ENCODE measurements at places on chromosomes 1 and 21. TPM values are rescaled to one million over a fixed set of nuclear protein-coding genes. Genes with fewer than 3 reads are reported as not detected.

GRCh38 chr21:15408089-15408488 lies 321.7 kb upstream of the USP25 start:
- no peaks in the 10 kb centered on the region for H3K36me3 ChIP-seq
- no peak for DNase-seq
- no peaks in the 10 kb centered on the region for H3K27me3 ChIP-seq

Gene RAP1A
- 146 TPM for total RNA-seq

- DNase-seq: no peak
- H3K27me3 ChIP-seq: no peaks in the 10 kb centered on the region
- H3K36me3 ChIP-seq: no peaks in the 10 kb centered on the region
- H3K27ac ChIP-seq: no peak overlapping the region
Observed at GRCh38 chr1:8379513-8380186, 61.7 kb downstream of the SLC45A1 start.

GRCh38 chr1:37901191-37901892 lies 42.0 kb upstream of the MTF1 start:
- no peaks in the 10 kb centered on the region for H3K27me3 ChIP-seq
- DNase-seq: no peak
- H3K4me1 ChIP-seq: no peaks in the 10 kb centered on the region
- no peak overlapping the region for H3K4me3 ChIP-seq
- no peaks in the 10 kb centered on the region for H3K36me3 ChIP-seq

GRCh38 chr1:21289127-21289526 lies 1.1 kb downstream of the ECE1 start:
- no peaks in the 10 kb centered on the region for H3K4me1 ChIP-seq
- DNase-seq: no peak
- H3K27me3 ChIP-seq: no peaks in the 10 kb centered on the region
- H3K4me3 ChIP-seq: peak overlapping the region; percentile 55
- H3K27ac ChIP-seq: peak overlapping the region; percentile 30

- no peak overlapping the region for H3K4me3 ChIP-seq
- H3K27me3 ChIP-seq: no peaks in the 10 kb centered on the region
- no peaks in the 10 kb centered on the region for H3K36me3 ChIP-seq
Observed at GRCh38 chr1:110494522-110495406, 24.2 kb downstream of the KCNA10 start.

DNA sequence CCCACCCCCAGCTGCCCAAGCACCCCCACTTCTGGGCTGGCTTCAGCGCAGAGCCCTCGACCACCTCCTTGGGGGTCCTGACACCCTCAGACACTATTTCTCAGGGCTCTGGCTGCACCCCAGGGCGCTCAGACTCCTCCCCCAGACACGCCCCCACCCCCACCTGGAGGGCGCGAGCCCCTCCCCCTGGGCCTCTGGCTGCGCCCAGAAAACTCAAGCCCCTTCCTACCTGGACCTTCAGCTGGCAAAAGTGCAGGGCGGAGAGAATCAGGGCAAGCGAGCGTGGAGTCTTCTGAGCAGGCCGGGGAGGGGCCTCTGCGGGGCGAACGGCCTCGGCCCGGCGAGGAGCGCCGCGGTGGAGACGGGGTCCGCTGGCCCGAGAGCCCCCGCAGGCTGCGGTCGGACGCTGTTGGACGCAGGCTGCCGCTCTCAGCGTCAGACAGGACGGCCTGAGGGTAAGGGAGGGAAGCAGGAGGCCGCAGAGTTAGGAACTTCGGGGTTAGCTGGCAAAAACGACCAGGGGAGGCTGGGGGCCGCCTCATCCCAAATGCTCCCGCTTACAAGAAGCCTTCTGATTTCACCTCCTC lies 17.4 kb upstream of the NBPF1 start:
- no peak overlapping the region for H3K4me3 ChIP-seq
- no peaks in the 10 kb centered on the region for H3K4me1 ChIP-seq
- peak; percentile 32 for DNase-seq
- H3K27ac ChIP-seq: no peak overlapping the region
- H3K36me3 ChIP-seq: peaks cover 43% of the 10 kb centered on the region
- H3K27me3 ChIP-seq: no peaks in the 10 kb centered on the region

- H3K27me3 ChIP-seq: no peaks in the 10 kb centered on the region
- H3K4me3 ChIP-seq: no peak overlapping the region
- no peak for DNase-seq
- peaks cover 14% of the 10 kb centered on the region for H3K4me1 ChIP-seq
- no peaks in the 10 kb centered on the region for H3K36me3 ChIP-seq
- no peak overlapping the region for H3K27ac ChIP-seq
Observed at GRCh38 chr21:34792504-34793089, 123.8 kb downstream of the CLIC6 start.

DNA sequence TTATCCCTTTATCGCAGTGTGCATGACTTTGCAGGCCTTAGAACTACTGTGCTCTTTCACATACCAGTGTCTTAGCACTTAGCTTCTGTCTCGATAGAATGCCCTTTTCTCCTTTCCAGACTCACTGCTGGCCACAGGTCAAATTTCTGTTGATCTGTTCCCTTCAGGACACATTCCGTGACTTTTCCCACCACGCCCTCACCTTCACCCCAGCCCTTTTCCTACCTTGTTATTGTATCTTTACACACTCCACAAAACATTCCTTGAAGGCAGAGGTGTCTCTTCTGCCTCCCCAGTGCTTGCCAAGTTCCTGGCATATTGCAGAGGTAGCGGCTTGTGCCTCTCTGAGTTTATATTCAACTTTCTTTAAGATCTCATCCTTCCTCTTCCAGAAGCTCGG lies 3.7 kb upstream of the IGSF9 start:
- H3K4me3 ChIP-seq: no peak overlapping the region
- H3K27ac ChIP-seq: peak overlapping the region; percentile 63
- peaks cover 7% of the 10 kb centered on the region for H3K4me1 ChIP-seq
- peak; percentile 70 for DNase-seq
- H3K27me3 ChIP-seq: no peaks in the 10 kb centered on the region
- no peaks in the 10 kb centered on the region for H3K36me3 ChIP-seq

DNA sequence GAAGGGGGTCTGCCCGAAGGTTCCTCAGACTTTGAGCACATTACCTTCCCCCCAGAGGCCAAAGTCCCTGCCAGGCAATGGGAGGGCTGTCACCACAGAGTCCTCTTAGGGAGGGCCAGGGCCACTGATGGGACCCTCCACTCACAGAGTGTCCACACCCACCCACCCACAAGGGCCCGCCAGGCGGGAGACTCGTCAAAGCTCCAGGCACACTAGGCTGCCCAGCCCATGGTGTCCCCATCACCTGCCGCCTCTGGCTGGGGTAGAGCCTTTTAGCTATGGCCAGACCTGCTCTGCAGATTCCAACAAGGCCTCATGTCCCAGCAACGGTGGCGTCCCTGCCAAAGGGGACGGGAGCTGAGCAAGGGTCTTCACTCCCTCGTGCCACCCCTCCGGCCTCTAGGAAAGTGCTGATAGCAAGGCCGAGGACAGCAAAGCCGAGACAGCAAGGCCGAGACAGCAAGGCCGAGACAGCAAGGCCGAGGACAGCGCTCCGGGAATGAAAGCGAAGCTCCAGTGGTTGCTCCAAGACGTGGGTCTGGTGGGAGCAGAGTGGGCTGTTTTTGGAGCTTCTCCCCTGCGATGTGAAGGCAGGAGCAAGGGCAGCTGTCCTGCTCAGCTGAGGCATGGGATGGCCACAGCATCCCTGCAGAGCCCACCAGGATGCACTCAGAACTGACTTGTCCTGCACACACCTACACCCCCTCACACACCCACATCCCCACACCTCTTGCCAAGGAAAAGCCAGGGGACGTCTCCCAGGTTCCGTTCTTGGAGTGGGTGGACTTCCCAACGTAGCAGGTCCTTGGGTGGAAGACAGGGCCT lies 123.4 kb downstream of the CRYAA start:
- no peak overlapping the region for H3K4me3 ChIP-seq
- H3K27ac ChIP-seq: no peak overlapping the region
- no peaks in the 10 kb centered on the region for H3K36me3 ChIP-seq
- H3K4me1 ChIP-seq: no peaks in the 10 kb centered on the region
- DNase-seq: no peak

- no peaks in the 10 kb centered on the region for H3K36me3 ChIP-seq
- no peak overlapping the region for H3K27ac ChIP-seq
- no peaks in the 10 kb centered on the region for H3K27me3 ChIP-seq
- H3K4me1 ChIP-seq: no peaks in the 10 kb centered on the region
Observed at GRCh38 chr1:77846966-77847365, 41.5 kb upstream of the NEXN start.

Gene C1orf167
- total RNA-seq: not detected

DNA sequence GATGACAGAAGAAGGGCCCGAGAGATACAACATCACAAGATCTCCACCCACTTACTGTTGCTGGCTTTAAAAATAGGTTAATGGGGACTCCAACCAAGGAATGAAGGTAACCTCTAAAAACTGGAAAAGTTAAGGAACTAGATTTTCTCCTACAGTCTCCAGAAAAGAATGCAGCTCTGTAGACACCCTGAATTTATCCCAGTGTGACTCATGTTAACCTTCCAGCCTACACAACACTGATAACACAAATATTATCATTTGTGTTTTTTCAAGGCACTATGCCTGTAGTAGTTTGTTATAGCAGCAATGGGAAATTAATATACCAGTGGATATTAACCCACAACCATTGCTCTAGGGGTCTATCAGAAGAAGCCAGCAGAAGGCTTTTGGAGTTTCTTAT lies 730.7 kb upstream of the ZP4 start:
- H3K27ac ChIP-seq: no peak overlapping the region
- H3K36me3 ChIP-seq: no peaks in the 10 kb centered on the region
- H3K27me3 ChIP-seq: no peaks in the 10 kb centered on the region
- H3K4me3 ChIP-seq: no peak overlapping the region
- DNase-seq: no peak

Gene TRMT1L
- 14.8 TPM for total RNA-seq

DNA sequence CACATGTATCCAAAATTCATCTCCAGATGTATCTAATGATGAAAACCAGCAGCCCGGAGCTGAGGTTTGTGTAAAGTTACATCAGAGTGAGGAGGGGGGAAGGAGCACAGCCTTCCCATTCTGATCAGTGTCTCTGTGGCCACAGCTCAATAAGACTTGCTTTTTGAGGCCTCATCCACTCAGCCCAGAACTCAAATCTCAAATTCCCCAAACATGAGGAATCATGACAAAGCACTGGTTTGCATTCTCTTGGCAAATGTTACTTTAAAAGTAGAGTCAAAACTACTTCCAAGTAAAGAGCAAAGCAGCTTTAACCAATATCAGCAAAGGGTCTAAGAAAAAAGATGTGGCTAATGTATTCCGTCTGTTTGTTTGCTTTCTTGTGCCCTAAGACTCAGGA lies 30.9 kb downstream of the CCN1 start:
- no peaks in the 10 kb centered on the region for H3K27me3 ChIP-seq
- H3K4me1 ChIP-seq: no peaks in the 10 kb centered on the region
- no peak for DNase-seq
- H3K36me3 ChIP-seq: no peaks in the 10 kb centered on the region
- no peak overlapping the region for H3K27ac ChIP-seq
- no peak overlapping the region for H3K4me3 ChIP-seq

DNA sequence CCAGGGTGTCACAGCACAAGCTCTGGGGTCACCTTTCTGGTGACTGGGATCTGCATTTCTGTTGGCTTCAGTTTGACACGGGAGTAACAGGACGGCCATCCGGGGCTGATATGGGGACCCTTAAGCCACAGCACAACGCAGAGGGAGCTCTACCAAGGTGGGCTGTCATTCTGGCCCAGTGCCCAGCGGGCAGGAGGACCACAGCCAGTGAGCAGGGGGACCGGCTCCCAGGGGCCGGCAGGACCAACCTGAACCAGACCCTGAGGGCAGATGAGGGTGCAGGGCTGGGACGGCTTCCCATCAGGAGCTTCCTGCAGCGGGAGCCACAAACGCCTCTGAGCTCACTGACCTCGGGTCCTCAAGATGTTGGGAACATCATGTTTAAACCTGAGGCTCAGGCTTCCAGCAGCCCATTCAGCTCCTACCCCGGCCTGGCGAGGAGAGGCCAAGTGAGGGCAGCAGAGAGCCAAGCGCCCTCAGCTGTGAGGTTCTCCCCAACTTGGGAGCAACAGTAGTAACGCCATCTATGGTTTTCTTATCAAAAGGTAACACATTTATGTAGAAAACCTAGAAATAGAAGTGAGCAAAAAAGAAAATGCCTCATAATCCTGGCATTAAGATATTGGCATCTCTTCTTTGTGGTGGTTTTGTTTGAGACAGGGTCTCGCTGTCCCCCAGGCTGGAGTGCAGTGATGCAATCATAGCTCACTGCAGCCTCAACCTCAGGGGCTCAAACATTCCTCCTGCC lies 26.8 kb downstream of the TMEM201 start:
- no peak overlapping the region for H3K4me3 ChIP-seq
- peak; percentile 43 for DNase-seq
- H3K36me3 ChIP-seq: no peaks in the 10 kb centered on the region

DNA sequence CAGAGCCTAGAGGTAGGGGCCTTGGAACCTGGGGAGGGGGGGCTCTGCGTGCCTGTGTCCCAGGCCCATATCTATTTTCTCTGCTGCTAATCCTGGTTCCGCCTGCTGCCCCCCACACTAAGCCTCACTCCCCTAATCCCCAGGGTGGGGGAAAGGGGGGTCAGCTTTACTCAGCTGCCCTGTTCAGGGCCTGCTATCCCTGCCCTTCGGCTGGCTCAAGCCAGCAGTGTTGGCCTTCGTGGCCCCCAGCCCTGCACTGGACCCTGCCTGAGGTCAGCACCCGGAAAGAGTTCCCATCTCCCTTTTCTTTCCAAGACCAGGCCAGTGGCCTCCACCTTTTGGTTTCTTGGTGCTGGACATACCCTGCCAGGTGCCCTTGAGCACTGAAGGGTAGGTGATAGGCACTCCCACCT lies 8.4 kb downstream of the ZBTB7B start:
- H3K36me3 ChIP-seq: peaks cover 13% of the 10 kb centered on the region
- peaks cover 51% of the 10 kb centered on the region for H3K4me1 ChIP-seq
- peak overlapping the region; percentile 94 for H3K27ac ChIP-seq
- no peaks in the 10 kb centered on the region for H3K27me3 ChIP-seq
- no peak overlapping the region for H3K4me3 ChIP-seq
- DNase-seq: no peak
